B cell (primary cell): ENCODE measurements at places on chromosomes 4 and X.
A peak's percentile ranks its signal among the peaks of the same experiment; 100 is the strongest.

- no peaks in the 10 kb centered on the region for H3K36me3 ChIP-seq
- no peak overlapping the region for H3K27ac ChIP-seq
- no peaks in the 10 kb centered on the region for H3K4me1 ChIP-seq
- no peak for DNase-seq
- no peak overlapping the region for H3K4me3 ChIP-seq
Observed at GRCh38 chr4:6115746-6116586, 84.4 kb downstream of the JAKMIP1 start.

GRCh38 chr4:165754664-165755063 is 118.4 kb upstream of the TLL1 start:
- no peaks in the 10 kb centered on the region for H3K4me1 ChIP-seq
- no peaks in the 10 kb centered on the region for H3K27me3 ChIP-seq
- no peak for DNase-seq
- H3K4me3 ChIP-seq = no peak overlapping the region
- no peaks in the 10 kb centered on the region for H3K36me3 ChIP-seq

GRCh38 chrX:73765776-73766430 is 202.9 kb downstream of the CHIC1 start:
- DNase-seq = no peak
- no peak overlapping the region for H3K4me3 ChIP-seq
- no peaks in the 10 kb centered on the region for H3K36me3 ChIP-seq
- H3K4me1 ChIP-seq = no peaks in the 10 kb centered on the region
- H3K27me3 ChIP-seq = no peaks in the 10 kb centered on the region

DNA sequence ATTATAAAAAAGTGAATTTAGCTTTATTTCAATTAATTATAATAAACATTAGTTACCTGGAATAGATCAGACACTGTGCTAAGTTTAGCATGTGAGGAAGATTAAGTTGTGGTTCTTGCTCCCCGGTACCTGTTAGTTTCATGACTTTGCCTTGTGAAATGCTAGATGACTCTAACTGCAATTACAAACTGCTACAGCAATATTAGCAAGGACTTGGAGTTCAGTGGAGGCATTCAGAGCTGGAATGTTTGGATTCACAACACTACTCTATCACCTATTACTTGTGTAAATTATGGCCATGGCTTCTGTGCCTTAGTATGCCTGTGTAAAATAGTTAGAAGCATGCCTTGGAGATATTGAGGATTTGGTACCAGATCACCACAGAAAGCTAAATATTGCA is 21.4 kb upstream of the ANXA10 start:
- no peak for DNase-seq
- no peak overlapping the region for H3K27ac ChIP-seq
- no peaks in the 10 kb centered on the region for H3K27me3 ChIP-seq
- no peaks in the 10 kb centered on the region for H3K4me1 ChIP-seq
- no peak overlapping the region for H3K4me3 ChIP-seq

- peak; percentile 5 for DNase-seq
- H3K27ac ChIP-seq = no peak overlapping the region
- no peaks in the 10 kb centered on the region for H3K36me3 ChIP-seq
- no peak overlapping the region for H3K4me3 ChIP-seq
Observed at GRCh38 chr4:175891851-175892250, 79.8 kb upstream of the GPM6A start.

- no peak overlapping the region for H3K4me3 ChIP-seq
- peaks cover 7% of the 10 kb centered on the region for H3K4me1 ChIP-seq
- H3K27ac ChIP-seq = no peak overlapping the region
- H3K36me3 ChIP-seq = no peaks in the 10 kb centered on the region
- no peaks in the 10 kb centered on the region for H3K27me3 ChIP-seq
Observed at GRCh38 chr4:6896035-6896434, 13.6 kb upstream of the TBC1D14 start.

DNA sequence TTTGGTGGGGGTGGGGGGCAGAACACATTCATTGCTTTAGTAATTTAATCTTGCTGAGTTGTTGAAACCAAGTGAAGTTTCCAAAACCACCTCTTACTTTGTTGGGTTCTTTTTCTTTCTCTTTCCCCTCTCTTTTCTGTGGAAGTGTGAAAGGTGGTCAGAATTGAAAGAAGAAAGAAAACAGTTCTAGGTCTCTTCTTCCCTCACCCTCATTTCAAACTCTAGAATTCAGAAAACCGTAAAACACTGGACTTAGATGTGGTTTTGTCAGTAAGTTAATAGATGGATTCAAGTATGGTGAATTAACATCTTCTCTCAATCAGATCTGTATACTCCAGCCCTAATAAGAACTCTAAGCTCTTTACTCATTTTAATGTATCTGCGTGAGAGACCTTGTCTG is 23.7 kb downstream of the PLP1 start:
- no peaks in the 10 kb centered on the region for H3K27me3 ChIP-seq
- DNase-seq = no peak
- H3K4me1 ChIP-seq = no peaks in the 10 kb centered on the region
- H3K4me3 ChIP-seq = no peak overlapping the region
- no peaks in the 10 kb centered on the region for H3K36me3 ChIP-seq

- H3K4me3 ChIP-seq = peak within 1 kb of the TSS; percentile 71
- peak; percentile 78 for DNase-seq
- H3K36me3 ChIP-seq = no peaks in the 10 kb centered on the region
- peak within 1 kb of the TSS; percentile 51 for H3K27ac ChIP-seq
Observed at GRCh38 chrX:102651242-102652011, at the start of gene GPRASP1. Gene GPRASP1, plus strand, starts transcription at chrX:102651483. Its CDS starts 2,431 bp downstream, at chrX:102653914.

DNA sequence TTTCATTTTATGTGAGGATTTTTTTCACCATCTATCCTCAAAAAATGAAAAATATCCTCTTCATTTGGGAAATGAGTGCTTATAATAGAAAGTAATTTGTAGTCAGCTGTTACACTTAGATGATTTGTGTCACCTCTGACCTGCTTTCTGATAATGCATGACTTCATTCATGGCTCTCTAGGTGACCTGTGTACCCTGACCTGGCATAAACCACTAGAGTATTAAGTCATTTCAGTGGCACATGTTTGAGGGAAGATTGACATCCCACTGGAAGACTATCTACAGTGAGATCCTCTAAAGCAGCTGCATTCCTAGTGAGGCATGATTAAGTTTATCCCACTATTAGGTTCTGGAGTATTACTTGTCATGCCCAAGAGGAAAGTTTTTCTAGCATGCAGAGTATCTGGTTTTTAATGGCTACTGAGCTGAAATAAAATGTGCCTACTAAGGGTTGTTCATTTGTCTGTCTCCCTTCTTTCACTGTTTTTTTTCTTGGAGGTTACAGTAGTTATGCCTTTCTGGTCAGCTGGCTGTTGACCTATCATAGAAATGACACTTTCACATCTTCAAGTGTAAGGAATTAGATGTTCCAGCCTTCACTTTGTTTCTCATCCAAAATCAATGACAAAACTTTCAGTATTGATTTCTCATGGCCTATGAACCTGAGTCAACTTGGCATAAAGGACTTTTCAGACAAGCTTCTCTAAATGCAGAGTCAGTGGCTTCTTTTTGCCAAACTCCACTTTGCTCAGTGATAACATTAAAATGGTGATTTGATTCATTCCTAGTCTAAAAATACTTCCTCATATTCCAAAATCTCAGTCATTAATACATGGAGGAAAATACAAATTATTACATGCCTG is 33.1 kb downstream of the TET2 start:
- DNase-seq = no peak
- no peaks in the 10 kb centered on the region for H3K27me3 ChIP-seq
- no peaks in the 10 kb centered on the region for H3K4me1 ChIP-seq
- no peaks in the 10 kb centered on the region for H3K36me3 ChIP-seq
- no peak overlapping the region for H3K4me3 ChIP-seq

DNA sequence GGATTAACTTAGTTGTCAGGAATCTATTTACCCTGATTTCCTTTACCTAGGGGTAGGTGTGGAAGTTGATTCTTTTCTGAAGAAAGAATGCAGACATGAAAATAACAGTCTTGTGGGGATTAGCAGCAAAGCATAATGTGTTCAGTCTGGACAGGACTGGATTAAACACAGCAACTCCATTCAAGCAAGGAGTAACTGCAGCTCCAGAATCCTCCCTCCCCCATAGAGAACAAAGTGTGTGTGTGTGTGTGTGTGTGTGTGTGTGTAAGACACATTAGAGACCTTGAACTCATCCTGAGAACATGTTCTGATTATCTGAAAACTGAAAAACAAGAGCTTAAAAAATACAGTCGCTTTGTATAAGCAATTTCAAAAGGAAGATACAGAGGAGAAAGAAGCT is 9.3 kb downstream of the C4orf54 start:
- H3K27ac ChIP-seq = no peak overlapping the region
- H3K27me3 ChIP-seq = no peaks in the 10 kb centered on the region
- no peak for DNase-seq
- H3K36me3 ChIP-seq = no peaks in the 10 kb centered on the region

- H3K27ac ChIP-seq = no peak overlapping the region
- no peaks in the 10 kb centered on the region for H3K4me1 ChIP-seq
- no peaks in the 10 kb centered on the region for H3K27me3 ChIP-seq
- H3K4me3 ChIP-seq = no peak overlapping the region
- no peaks in the 10 kb centered on the region for H3K36me3 ChIP-seq
Observed at GRCh38 chrX:18956303-18957032, 27.4 kb downstream of the PHKA2 start.
